ENCODE measurements at places on chromosomes 1 and 21.

- no peak for DNase-seq
Measured at GRCh38 chr1:114585231-114585630, 3.8 kb upstream of the BCAS2 start.

GRCh38 chr1:172727956-172728603, 69.2 kb downstream of the FASLG start:
- DNase-seq, result peak; percentile 26

- DNase-seq, result no peak
Measured at GRCh38 chr1:176068901-176069300, 138.2 kb downstream of the COP1 start.

DNA sequence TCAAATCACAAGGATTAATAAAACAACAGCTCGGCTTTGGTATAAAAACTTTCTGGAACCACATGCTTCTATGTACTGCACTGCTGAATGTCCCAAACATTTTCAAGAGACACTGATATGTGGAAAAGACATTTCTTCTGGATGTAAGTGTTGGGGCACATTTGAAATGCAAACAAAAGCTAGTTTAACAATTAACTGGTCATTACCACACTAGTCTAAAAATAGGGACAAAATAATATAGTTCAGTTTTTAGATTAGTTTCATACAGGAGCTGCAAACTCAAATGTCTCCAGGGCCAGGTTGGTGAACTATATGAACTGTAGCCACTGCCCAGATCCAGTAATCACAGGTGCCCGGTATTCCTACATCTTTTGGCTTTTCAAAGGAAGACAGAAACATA, 3.2 kb downstream of the IL23R start:
- DNase-seq, result no peak

All from activated CD4-positive, alpha-beta T cell treated with anti-CD3 and anti-CD28 coated beads, Interleukin-2, amount 50 U/mL, for 4 hours (primary cell).